ENCODE measurements at places on chromosomes 12 and 14.

DNA sequence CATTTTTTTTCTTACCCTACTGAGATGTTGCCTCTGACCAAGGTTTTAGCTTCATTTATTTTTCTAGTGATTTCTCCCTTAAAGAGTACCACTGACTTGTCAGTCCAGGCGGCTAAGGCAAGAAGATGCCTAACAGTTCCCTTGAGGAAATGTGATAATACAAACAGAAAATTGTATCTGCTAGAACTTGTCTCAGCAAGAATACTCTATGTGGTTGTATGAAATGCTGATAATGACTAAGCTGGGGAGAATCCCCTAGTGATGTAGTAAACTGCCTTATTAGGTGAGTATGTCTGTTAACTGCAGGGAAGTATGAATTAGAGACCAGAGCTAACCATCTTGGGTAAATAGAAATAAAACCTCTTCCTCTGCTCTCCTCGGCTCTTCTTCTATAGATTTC lies 6.7 kb downstream of the C12orf54 start:
- DNase-seq: no peak

DNA sequence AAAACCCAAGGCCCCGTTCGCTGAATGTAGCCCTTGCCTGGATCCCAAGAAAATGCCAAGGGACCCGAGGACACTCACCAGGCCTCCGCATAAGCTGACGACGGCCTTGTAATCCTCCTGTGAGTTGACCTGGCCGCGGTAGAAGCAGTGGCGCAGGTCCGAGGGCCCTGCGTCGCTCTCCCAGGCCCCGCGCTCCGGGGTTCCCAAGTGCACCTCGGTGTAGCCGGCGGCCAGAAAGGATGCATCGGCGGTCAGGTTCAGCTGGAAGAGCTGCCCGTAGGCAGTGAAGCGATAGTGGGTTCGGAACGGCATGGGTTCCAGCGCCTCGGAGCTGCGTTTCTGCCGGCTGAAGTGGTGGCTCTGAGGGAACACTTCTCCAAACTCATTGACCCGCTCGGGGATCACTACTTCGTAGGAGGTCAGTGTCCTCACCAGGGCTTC lies 1.2 kb downstream of the ADAMTS20 start:
- no peak for DNase-seq

DNA sequence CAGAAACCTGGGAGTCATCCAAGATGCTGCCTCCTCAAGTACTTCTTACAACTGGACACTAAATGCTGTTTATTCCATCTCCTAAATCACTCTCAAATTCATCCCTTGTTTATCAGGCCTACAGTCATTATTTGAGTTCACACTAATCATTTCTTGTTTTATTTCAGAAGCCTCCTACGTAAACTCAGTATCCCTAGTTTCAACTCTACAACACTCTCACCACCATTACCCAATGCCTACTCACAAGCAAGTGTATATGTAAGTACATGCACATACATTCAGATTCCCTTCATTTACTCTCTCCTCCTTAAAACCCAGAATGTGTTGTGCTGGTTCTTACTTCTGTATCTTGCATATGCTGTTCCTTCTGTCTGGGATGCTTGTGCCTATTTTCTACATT lies 43.0 kb downstream of the DDHD1 start:
- no peak for DNase-seq

- no peak for DNase-seq
Observed at GRCh38 chr12:131223171-131223761, 269.6 kb downstream of the ADGRD1 start.

DNA sequence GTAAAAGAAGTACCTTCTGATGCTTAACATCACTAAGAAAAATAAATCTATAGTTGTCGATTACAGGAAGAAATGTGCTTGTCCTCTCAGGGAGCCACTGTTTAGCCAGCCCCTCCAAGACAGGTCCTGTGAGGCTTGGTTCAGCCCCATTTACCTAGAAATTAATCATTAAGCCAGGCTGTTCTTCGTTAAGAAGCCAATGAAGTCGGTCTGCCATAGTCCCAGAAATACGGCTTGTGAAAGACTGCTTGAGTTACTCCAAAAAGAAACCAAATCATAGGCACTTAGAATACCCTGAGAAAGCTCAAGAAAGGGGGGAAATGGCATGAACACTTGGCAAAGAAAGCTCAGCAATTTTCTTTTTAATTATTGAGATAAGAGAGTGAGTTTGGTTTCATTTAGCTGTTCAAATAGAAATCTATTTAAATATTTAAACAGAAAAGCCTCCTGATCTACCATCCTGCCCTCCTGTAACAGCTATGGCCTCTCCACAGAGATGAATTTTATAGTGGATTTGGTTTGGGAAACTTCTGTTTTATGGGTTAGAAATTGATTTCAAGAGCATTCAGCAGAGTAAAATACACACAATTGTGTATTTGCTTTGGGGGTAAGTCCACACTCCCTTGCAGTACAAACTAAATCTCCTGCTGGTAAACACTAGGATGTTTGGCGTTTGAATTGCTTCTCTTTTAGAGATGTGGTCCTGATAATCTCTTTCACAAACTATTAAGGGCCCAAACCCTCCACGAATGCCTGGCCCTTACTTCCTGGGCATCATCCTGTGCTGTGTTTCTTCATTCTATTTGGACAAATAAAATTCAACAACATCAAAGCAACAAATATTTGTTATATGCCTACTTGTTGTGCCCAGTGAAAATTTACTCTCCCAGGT lies 234.4 kb downstream of the SEC23A start:
- DNase-seq: no peak

DNA sequence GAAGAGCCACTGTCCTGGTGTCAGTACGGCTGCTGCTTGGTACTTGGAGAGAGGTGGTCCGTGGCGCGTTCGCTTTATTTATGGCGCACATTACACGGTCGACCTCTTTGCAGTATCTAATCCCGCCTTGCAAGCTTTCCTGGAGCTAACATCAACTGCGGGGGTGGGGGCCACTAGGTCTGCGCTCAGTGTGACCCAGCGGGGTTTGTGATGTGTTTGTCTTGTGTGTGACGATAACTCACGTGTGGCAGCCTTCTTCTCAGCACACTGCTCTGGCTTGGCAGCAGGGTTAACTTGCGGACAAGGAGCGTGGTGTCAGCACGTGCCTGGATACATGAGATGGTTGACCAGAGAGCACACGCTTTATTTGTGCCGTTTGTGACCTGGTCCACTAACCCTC lies 122.2 kb upstream of the RTL1 start:
- DNase-seq: no peak

All from stimulated activated CD8-positive, alpha-beta memory T cell treated with anti-CD3 and anti-CD28 coated beads, Interleukin-7, amount 100 ng/mL, for 4 hours (primary cell).